Cortex of kidney (tissue), 1 donor: ENCODE measurements at places on chromosomes 3 and 15.

DNA sequence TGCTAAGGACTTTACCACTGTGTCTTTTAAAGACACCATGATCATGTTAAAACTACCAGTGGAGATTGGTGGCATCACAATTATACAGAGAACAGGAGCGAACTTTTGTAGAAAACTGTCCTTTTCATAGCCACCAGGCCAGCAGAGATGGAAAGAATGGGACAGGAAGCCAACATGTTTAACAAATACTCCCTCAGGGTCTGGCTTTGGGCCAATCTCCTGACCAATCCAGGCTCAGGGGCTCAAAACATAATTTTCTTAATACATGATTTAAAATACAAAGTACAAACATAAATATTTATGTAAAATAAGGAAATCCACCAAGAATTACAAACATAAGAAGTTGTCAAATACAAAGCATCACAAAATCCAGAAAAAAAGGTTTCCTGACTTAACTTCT lies 266.0 kb downstream of the VPS13C start:
- no peak for DNase-seq

- DNase-seq, result no peak
Observed at GRCh38 chr3:102161384-102162006, 273.3 kb upstream of the ZPLD1 start.

DNA sequence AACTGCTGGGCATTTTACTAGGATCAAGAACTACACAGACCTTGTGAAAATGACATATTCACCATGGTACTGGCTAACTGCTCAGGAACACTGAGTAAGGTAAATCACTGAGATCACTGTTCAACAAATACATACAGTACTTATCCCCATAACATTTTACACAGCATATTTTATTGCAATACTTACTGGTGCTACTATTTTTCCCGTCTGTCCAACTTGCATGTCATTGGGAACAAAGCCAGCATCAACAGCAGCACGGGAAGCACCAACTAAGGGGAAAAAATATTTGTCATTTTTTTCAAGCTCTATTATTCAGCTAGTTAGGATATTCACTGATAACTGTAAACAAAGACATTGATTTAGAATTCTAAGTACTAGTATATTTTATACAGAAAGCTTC lies 37.0 kb downstream of the ETFA start:
- no peak for DNase-seq

GRCh38 chr15:42147431-42147735 lies 9.1 kb downstream of the PLA2G4F start:
- no peak for DNase-seq

- no peak for DNase-seq
Observed at GRCh38 chr15:34655326-34655725, 71.9 kb upstream of the GOLGA8B start.

DNA sequence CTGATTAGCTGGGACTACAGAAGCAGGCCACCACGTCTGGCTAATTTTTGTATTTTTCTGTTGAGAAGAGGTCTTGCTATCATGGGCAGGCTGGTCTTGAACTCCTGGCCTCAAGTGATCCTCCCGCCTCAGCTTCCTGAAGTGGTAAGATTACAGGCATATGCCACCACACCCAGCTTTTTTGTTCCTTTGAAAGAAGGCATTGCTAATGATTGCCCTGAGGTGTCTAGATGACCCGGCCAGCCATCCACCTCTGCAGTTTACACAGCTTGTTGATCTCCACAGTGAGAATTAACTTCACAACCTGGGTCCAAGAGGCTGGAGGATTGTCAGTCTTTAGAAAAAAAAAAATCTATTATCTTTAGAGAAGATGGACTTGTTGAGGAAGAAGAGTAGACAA lies 58.7 kb downstream of the SMAD3 start:
- no peak for DNase-seq

DNA sequence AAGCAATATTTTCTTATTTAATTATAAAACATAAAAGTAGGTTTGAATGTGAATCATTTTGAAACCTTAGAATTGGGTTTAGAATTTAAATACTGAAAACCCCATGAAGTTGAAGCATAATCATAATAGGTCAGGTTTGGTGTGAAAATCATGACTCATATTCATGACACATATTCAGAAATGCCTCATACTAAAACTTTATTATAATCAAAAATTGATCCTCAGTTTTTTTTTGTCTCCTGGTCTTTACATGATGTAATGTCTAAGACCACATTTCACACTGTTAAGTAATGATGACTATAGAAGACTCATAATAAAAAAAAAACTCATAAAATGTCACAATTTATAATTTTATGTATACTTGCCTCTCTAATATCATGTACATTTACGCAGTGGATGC lies 190.4 kb downstream of the FOXP1 start:
- no peak for DNase-seq

DNA sequence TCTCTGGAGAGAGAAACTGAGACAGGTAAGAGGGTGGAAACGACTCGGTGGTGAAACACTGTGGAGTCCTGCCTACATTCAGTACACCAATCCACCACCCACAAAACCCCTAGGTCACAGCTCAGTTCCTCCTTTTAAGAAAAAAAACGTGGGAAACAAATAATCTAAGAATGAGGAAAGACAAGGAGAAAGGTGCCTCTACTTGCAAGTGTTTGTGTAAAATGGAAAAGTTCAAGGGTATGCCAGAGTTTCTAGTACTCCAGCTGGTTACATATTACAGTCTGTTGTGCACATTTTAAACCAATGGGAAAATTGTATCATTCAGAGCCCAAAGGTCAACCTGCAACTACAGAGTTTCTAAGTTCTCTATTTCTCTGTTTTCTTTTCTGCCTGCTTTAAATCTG lies 32.2 kb downstream of the HGD start:
- no peak for DNase-seq

DNA sequence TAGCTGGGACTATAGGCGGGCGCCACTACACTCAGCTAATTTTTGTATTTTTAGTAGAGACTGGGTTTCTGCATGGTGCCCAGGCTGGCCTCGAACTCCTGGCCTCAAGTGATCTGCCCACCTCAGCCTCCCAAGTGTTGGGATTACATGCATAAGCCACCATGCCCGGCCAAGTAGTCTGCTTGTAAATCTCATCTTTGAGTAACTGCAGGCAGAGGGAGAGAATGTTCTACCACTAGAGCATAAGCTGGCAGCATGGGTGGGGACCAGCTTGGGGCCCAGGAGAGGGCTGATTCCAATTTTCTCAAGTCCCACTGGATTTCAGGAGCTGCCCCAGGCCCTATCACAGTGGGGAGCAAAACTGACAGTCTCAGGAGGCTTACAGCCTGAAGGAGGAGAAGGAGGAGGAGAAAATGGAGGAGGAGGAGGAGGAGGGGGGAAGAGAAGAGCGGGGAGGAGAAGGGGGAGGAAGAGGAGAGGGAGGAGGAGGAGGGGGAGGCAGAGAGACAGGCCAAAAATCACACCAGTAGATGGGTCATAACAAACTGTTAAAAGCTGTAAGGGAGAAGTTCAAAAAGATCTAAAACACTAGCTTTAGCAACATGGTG lies 229.1 kb upstream of the IGF1R start:
- no peak for DNase-seq

DNA sequence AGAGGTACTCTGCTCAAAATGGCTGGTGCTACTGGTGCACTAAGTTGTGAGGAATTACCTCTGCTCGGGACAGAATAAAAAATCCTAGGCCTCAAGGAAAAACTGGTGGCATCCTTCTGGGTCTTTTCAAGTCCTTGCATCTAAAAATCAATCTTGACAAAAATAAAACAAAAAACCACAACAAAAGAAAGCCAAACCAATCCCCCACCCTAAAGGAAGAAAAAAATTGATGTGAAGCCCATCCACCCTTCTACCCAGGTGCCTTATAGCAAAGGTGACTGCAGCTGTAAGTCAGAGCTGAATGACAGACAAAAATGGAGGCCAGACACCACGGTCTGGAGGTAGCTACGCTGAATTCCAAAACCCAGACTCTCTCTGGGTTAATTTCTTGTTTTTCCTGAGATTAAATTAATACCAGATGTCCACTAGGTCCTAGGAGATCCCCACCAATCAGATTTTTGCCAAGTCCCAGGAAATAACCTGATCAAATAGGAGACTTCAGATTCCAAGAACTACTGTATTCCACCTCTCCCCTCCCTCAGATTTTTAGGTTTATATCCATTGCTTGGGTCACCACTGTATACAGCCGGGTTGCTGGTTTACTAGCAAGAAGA lies 33.5 kb downstream of the ABCC5 start:
- DNase-seq, result no peak

DNA sequence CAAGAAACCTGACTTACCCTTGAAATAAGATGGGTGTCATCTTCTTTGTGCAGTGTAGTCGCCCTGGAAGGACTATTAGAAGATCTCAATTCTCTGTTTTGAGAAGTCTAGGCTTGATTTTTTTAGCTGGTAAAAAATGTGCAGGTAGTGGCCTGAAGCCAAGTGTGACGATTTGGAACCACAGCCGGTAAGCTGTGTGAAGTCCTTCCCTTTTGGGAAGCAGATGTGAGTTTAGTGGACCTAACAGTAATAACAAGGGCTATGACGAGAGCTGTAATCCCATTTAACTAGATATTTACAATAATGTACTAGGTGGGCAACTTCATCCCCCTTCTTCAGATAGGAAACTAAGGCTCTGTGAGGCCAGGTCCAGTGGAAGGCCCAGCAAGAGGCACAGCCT lies 81.7 kb upstream of the MYZAP start:
- DNase-seq, result no peak

GRCh38 chr15:39616731-39617455 lies 36.0 kb downstream of the THBS1 start:
- no peak for DNase-seq

DNA sequence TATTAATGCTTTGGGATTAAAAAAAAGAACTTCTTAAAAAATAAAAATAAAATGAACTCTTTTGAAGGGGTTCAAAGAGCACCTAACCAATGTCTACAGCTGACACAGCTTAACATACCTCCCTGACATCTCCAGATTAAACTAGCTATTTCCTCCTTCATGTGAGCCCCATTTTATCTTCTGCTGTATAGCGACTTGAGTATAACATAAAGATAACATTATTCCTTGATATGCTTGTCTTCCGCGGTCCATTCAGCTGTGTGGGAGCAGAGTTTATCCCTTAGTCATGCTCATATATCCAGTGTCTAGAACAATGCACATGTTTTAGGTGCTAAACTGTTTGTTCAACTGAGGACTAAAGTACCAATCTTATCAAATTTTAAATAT lies 7.8 kb upstream of the CHRM5 start:
- no peak for DNase-seq

DNA sequence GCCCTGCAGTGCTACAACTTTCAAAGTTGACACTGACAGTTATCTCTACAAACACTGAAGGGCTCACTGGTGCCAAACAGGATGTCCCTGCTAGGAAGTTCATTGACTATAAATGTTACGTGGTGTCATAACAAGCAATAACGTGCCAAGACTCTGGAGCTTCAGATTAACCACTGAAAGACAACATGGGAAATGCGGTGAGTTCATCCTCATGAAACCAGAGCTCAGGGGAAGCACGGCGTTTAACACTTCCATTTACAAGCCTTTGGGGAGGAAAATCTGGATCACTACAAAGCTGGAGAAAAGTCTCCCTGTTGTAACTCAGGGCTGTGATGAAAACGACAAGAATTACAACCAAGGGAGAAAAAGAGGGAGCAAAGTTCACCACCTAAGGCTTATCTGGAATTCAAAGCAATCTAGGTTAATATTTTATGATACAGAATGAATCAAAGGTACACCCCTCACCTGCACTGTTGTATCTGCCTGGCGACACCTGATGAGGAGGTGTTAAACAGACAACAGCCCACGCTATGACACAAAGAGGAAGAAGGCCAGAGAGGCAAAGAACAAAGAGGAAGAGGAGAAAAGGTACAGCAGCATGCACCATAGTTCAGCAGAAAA lies 27.0 kb downstream of the SHQ1 start:
- DNase-seq, result no peak

DNA sequence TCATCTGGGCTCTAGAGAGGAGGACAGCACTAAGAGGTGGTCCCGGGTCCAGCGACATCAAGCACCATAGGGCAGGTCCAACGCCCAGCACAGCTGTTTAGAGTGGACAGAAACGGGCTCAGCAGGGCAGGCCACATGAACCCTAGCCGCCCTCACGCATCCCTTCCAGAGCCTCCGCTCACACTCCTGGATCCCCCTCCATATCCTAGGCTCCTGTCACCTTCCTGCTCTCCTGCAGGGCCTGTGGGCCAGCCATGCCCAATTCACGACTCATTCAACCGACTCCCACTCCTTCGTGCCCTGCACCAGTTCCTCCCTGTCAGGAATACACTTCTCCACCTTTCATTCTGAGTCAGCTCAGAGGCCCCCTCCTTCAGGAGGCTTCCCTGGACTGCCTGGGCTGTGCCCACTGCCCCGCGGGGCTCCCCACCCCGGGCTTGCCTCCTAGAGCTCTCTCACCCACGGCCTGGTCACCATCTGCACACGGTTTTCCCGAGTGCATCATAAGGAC lies 90.2 kb downstream of the LINGO1 start:
- no peak for DNase-seq

GRCh38 chr3:58577269-58577821 lies at the start of gene FAM107A:
Gene FAM107A (minus strand): TSS chr3:58577391. CDS start chr3:58569860, 7,531 bp downstream.
- no peak for DNase-seq

DNA sequence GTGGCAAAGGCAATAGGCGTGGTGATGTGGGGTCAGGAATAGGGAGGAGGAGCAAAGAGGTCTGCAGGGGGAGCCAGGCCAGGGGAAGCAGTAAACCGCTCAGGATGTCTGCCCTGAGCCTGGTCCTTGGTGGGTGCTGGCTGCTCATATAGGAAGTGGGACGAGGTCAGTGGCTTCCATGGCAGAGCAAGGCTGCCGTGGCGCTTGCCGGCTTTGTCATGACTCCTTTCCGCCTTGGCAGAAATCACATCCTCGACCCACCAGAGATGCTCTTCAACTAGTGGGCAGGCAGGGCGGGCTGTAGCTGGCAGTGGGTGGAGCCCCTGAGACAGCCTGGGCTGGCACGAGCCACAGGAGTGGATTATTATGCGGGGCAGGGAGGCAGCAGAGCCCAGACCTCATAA lies 13.1 kb upstream of the SKOR1 start:
- no peak for DNase-seq

- DNase-seq, result no peak
Observed at GRCh38 chr15:80234883-80235282, 17.1 kb downstream of the CTXND1 start.

GRCh38 chr3:31534065-31534425 lies 1.3 kb downstream of the STT3B start:
- DNase-seq, result no peak

DNA sequence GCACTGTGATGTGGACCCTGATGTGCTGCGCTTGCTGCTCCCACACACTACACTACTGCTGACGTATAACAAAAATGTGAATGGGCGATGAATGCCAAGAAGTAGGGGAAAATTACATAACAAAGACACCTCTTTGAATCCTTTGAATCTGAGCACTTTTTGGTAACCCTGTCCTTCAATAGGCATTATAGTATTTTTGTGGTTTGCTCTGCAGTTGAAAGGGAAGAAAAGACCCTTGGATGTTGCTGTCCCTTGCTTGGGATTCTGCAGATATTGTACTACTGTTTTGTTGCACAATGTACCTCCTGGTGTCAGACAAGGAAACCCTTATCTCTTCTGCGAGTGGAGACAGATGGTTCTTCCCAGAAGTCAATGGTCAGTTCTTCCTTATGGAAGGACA lies 124.8 kb upstream of the UBE3A start:
- DNase-seq, result no peak
